Activated naive CD8-positive, alpha-beta T cell treated with anti-CD3 and anti-CD28 coated beads for 36 hours (primary cell): ENCODE measurements at places on chromosomes 11 and 22. TPM values are rescaled to one million over a fixed set of nuclear protein-coding genes. Genes with fewer than 3 reads are reported as not detected.

Gene PATE2
- not detected for total RNA-seq

Gene DAGLA
- 0.12 TPM for total RNA-seq

Gene APOL1
- 19.3 TPM for total RNA-seq

Gene SRRD
- 34.5 TPM for total RNA-seq

GRCh38 chr22:46934746-46935491 is 172.5 kb downstream of the TBC1D22A start:
- peaks cover 25% of the 10 kb centered on the region for H3K4me1 ChIP-seq
- peaks cover 9% of the 10 kb centered on the region for H3K36me3 ChIP-seq
- DNase-seq = peak; percentile 26
- peak overlapping the region; percentile 58 for H3K27ac ChIP-seq

GRCh38 chr11:124899383-124900145 is 1.9 kb upstream of the ROBO4 start:
- H3K36me3 ChIP-seq = no peaks in the 10 kb centered on the region
- H3K27ac ChIP-seq = no peak overlapping the region
- DNase-seq = no peak
- H3K27me3 ChIP-seq = peaks cover 15% of the 10 kb centered on the region
- H3K4me1 ChIP-seq = no peaks in the 10 kb centered on the region

GRCh38 chr11:62922653-62923431 is 1.7 kb upstream of the CHRM1 start:
- peak; percentile 55 for DNase-seq
- peaks cover 70% of the 10 kb centered on the region for H3K27me3 ChIP-seq
- H3K4me1 ChIP-seq = peaks cover 21% of the 10 kb centered on the region
- no peak overlapping the region for H3K27ac ChIP-seq
- H3K36me3 ChIP-seq = no peaks in the 10 kb centered on the region

DNA sequence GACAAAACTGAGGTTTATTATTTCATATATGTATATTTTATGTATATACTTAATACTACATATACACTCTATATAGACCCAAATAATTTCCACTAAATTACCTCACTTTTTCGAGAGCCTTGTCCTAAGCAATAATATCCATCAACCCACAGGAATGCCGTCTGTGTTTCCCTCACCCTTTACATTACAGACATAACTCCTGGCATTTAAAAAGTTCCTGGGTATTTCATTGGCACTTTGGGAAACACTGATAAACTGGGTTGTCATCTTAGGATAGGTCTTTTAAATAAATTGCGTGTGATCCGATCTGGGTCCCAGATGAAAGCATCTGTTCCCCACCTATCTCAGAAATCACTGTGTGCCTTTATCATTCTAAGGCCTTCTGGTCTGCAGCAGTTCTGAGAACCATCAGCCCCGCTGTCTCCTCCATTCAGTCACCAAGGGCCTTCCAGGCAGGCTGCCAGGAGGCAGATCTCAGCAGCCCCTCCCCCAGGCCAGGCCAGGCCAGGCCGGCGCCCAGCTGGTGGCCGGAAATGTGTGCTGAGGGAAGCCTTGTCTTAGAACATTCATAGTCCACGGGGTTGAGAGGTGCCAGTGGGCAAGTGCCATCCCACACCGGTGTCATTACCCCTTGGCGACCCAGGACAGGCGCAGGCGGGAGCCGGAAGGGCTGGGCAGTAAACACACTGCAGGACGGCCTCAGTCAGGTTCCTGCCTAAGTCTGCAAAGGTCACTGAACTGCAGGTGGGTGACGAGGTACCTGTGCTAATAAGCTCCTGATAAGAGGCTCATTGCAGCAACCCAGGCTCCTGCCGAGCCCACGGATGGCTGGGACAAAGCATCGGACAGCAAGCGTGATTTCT is 3.3 kb downstream of the FGF19 start:
- H3K4me3 ChIP-seq = no peak overlapping the region
- no peak for DNase-seq
- H3K36me3 ChIP-seq = no peaks in the 10 kb centered on the region
- H3K27me3 ChIP-seq = peaks cover 71% of the 10 kb centered on the region
- no peak overlapping the region for H3K27ac ChIP-seq

DNA sequence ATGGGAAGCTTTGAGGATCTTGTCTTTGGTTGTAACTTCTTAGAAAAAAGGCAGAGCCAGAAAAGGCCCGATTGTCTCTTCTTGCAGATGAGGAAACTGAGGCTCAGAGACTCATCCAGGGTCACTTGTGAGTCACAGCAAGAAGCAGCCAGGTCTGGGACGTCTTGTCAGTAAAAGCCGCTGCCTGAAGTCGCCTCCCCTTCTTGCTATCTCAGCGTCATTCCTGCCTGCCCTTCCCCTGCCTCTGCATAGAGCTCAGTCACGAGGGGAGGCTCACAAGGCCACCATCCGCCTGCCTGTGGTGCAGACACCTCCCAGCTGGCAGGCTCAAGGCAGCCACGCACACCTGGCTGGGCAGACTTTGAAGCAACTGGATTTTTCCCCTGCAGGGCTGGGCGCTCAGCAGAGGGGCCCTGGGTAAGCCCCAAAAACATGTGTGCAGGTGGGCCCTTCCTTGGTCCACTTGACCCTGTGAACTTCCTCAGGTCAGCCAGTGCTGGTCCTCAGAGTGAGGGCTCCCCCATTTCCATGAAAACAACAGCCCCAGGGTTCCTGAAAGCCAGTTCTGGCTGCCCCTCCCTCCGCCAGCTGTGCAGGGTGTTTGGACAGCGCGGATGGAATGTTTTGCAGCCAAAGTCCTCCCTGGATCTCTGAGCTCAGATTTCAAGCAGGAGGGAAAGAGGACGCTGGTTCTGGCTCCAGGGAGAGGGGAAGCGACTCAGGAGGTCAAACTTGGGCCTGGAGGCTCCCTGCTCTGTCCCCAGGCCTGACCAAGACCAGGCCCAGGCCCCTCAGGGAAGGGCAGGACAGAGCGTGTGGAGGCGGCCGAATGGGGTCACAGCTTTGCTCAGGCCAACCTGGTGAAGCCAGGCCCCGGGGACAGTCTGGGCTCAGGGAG is 6.0 kb upstream of the RAB3IL1 start:
- DNase-seq = no peak
- peaks cover 22% of the 10 kb centered on the region for H3K27me3 ChIP-seq
- no peak overlapping the region for H3K27ac ChIP-seq

DNA sequence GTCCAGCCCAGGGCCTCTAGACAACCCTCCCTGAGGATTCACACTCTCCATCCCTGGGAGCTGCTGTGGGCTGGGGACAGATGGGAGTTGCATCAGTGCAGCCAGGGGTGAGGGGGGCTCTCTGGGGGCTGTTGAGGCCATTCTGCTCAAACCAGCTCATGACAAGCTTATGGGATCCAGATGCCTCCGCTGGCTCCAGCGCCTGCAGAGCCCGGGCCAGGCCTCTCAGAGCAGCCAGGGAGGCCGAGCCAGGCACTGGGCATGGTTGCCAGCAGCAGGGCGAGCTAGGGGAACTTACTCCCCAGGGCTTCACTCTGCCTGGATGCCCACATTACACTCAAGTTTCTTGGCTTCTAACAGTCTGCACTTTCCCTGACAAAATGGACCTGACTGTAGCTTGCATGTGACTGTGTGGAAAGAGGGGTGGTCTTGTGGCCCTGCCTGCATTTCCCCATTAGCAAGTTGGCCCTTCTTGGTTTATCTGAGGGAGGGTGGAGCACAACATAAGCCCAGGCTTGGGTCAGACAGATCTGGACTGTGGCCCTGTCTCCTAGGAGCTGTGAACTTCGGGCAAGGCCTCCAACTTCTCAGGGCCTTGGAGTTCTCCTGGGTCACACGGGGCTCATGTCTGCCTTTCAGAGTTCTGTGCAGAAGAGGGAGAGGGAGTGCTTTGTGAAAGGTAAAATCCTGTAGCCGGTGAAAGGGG is 34.5 kb upstream of the CYB5R3 start:
- no peak for DNase-seq
- no peak overlapping the region for H3K27ac ChIP-seq
- H3K4me3 ChIP-seq = no peak overlapping the region
- no peaks in the 10 kb centered on the region for H3K27me3 ChIP-seq
- H3K36me3 ChIP-seq = no peaks in the 10 kb centered on the region

- no peaks in the 10 kb centered on the region for H3K36me3 ChIP-seq
- H3K4me1 ChIP-seq = no peaks in the 10 kb centered on the region
- peaks cover 16% of the 10 kb centered on the region for H3K27me3 ChIP-seq
Measured at GRCh38 chr11:5833446-5833845, 8.3 kb downstream of the OR52E6 start.

GRCh38 chr22:49181431-49181830 is 646.2 kb downstream of the BRD1 start:
- no peaks in the 10 kb centered on the region for H3K4me1 ChIP-seq
- no peak overlapping the region for H3K27ac ChIP-seq
- H3K36me3 ChIP-seq = no peaks in the 10 kb centered on the region
- no peak overlapping the region for H3K4me3 ChIP-seq

- no peak for DNase-seq
- no peaks in the 10 kb centered on the region for H3K4me1 ChIP-seq
- peaks cover 5% of the 10 kb centered on the region for H3K27me3 ChIP-seq
- H3K36me3 ChIP-seq = no peaks in the 10 kb centered on the region
- H3K4me3 ChIP-seq = no peak overlapping the region
Measured at GRCh38 chr11:93569496-93569895, 26.3 kb upstream of the SMCO4 start.

- H3K4me1 ChIP-seq = no peaks in the 10 kb centered on the region
- no peak for DNase-seq
- H3K4me3 ChIP-seq = no peak overlapping the region
- no peak overlapping the region for H3K27ac ChIP-seq
Measured at GRCh38 chr11:27795955-27796861, 96.0 kb upstream of the BDNF start.

GRCh38 chr22:38970551-38970950 is 11.6 kb upstream of the APOBEC3B start:
- H3K27ac ChIP-seq = no peak overlapping the region
- peaks cover 32% of the 10 kb centered on the region for H3K27me3 ChIP-seq
- no peak overlapping the region for H3K4me3 ChIP-seq
- H3K4me1 ChIP-seq = peaks cover 3% of the 10 kb centered on the region
- H3K36me3 ChIP-seq = no peaks in the 10 kb centered on the region

GRCh38 chr22:39179841-39180335 is 27.4 kb upstream of the CBX7 start:
- H3K4me1 ChIP-seq = peaks cover 4% of the 10 kb centered on the region
- H3K4me3 ChIP-seq = no peak overlapping the region
- H3K27ac ChIP-seq = no peak overlapping the region
- H3K27me3 ChIP-seq = no peaks in the 10 kb centered on the region
